ENCODE measurements at places on chromosomes 11 and 22.

- no peak for DNase-seq
Observed at GRCh38 chr11:133659538-133660201, 127.4 kb upstream of the OPCML start.

GRCh38 chr11:29844701-29845379, 172.0 kb downstream of the KCNA4 start:
- peak; percentile 9 for DNase-seq

- peak; percentile 77 for DNase-seq
Observed at GRCh38 chr11:2186669-2187279, 15.2 kb upstream of the TH start.

DNA sequence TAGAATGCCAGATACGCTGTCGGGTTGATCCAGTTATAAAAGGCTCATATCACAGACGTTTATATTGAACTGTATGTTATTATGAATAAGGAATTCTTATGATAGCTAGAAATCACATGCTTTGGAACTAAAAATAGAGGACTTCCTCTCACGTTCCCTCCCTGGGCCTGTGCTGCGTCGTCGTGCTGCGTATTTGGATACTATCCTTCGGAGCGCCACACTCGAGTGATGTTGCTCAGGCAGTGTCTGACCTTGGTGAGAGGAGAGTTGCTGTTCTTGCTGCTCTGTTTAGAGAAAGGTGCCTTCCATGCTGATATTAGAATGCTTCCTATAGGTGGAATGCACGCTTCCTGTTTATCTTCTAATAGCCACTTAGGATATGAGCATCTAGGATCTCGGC, 20.2 kb upstream of the ST14 start:
- no peak for DNase-seq

- no peak for DNase-seq
Observed at GRCh38 chr22:33023153-33023827, 34.9 kb downstream of the SYN3 start.

GRCh38 chr11:116917632-116918031, 80.2 kb upstream of the APOA1 start:
- no peak for DNase-seq

GRCh38 chr11:103532133-103532788, 423.0 kb downstream of the DYNC2H1 start:
- no peak for DNase-seq

GRCh38 chr11:100682247-100682969, 4.7 kb upstream of the ARHGAP42 start:
- peak; percentile 72 for DNase-seq

DNA sequence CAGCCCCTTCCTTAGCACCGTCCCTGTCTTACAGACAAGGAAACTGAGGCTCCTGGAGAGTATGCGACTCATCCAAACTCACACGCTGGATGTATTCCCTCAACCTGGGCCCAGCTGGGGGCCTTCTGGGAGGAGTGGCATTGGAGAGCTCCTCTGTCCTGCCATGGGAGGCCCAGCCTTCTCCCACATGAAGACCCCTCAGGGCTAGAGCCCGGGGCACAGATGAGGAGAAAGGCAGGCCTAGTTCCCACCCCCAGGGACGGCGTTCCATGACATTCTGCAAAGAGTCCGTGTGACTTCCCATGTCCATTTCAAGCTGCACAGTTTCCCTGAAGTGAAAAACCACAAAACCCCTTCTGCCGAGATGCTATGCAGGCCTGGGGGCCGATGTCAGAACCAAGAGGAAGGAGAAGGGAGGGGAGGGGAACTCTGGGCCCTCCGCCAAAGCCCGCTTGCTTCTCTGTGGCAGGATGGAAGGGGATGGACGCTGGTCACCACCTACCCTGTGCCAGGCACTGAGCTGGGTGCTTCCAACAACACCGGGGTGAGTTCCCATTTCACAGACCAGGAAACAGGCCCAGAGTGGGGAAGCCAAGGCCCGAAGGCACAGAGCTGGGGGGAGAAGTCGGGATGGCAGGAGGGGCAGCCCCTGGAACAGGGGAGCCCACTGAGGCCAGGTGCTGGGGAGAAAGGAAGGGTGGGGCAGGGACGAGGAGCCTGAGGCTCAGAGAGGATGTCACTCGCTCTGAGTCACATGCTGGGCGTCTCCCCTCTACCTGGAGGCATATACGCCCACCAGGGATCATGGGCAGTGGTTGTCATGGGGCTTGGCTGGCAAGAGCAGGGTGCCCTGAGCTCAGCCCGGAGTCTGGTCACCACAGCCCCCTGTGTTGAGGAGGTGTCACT, 15.7 kb downstream of the RAC2 start:
- no peak for DNase-seq

- DNase-seq, result peak; percentile 77
Observed at GRCh38 chr22:38824585-38824984, 19.2 kb downstream of the NPTXR start.

DNA sequence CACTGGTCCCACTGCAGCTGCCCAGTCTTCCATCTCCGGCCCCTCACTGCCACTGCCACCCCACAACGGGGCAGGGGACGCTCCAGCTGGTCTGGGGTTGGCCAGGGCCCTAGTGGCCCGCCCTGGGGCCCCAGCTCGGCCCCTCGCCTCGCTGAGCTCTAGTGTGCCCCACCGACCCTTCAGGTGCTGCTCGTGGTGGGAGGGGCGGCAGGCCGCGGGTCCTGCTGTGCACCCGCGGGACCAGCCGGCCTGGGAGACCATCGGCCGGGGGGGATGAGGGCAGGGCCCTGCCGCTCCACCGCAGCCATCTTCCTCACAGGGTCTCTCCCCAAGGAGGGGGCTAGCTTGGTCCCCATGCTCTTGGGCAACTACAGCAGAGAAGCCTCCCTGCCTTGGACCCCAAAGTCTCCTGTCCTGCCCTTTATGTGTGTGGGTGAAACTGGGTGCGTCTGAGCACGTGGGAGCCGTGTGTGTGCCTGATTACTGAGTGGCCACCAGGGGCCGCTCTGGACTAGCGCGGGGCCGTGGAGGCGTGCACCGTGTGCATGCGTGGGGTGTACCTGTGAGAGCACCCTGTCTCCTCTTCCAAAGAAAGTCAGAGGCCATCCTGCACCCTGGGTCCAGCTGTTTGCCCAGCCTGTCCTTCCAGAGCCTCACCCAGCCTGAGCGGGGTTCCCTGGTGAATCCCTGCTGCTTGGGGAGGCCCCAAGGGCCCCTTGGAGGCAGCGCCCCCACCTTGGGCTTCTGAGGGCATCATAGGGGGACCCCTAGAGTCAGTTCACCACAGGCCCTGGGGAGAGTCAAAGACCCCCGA, 6.0 kb upstream of the ACR start:
- peak; percentile 52 for DNase-seq

GRCh38 chr11:116829525-116830183, at the start of gene APOC3:
Gene APOC3 (plus strand): TSS chr11:116829907. CDS start chr11:116830583, 676 bp downstream.
- DNase-seq, result no peak

DNA sequence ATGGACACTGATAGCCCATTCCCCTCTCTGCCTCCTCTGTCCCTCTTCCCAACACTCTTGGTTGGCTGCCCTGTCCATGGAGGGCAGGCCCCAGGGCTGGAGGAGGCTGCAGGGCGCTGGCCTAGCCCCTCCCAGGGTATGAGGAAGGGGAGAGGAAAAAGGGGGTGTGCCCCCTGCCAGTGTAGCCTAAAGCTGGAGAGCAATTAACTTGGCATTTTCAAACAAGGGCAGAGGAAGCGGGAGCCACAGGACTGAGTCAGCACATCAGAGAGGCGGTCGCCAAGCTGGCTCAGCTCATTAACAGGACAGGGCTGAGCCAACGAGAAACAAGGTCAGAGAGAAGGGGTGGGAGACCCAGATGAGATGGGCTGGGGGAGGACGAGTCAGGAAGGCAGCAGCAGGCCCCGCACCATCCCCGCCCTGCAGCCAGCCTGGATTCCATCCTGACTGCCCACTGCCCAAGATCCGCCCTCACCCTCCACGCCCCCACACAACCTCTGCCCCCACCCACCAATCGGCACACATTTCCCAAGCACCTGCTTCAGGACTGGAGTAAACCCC, 76.3 kb downstream of the BUD13 start:
- DNase-seq, result no peak

- peak; percentile 70 for DNase-seq
Observed at GRCh38 chr11:62370743-62371440, 33.6 kb downstream of the ASRGL1 start.

- DNase-seq, result no peak
Observed at GRCh38 chr11:126855536-126855935, 145.0 kb downstream of the KIRREL3 start.

DNA sequence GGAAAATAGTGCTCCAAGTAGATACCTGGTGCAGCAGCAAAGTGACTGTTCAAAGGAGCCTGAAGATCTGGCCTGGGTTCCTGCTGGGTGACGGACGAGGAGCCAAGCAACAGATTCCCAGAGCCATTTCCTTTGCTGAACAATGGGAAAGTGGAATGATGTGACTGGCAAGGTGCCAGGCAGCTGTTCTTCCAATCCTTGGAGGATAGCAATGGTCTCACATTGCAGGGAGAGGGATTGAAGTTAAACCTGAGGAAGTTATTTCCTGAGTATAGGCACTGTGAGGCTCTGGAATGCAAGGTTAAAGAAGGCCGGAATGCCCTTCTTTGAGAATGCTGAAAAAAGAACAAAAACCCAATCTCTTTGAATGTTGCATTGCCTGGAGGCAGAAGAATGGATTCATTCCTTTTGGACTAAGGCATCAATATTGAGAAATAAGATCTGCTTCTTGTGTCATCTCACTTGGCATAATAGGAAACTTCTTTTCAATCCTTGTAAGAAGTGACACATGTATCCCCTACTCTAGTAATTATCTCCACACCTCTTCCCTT, 223.8 kb downstream of the BLID start:
- no peak for DNase-seq

GRCh38 chr11:72436661-72437060, 2.3 kb upstream of the CLPB start:
- DNase-seq, result no peak

DNA sequence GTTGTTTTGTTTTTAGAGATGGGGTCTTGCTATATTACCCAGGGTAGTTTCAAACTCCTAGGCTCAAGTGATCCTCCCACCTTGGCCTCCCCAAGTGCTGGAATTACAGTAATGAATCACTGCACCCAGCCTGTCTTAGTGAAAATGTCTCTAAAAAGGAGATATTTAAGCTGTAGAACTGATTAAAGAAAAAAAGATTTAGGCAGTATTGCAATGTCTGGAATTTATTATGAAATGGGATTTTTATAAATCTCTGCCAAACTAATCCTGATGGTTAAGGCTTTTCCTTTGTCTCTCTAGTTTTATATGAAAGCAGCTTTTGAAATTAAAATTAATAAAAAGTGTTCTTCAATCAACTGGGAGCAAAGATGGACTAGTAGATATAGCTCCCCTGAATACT, 2.1 kb downstream of the PLAAT3 start:
- no peak for DNase-seq

GRCh38 chr11:40403321-40403720, 1056.1 kb downstream of the LRRC4C start:
- no peak for DNase-seq

GRCh38 chr11:6574816-6575715, 28.4 kb downstream of the RRP8 start:
- no peak for DNase-seq

DNA sequence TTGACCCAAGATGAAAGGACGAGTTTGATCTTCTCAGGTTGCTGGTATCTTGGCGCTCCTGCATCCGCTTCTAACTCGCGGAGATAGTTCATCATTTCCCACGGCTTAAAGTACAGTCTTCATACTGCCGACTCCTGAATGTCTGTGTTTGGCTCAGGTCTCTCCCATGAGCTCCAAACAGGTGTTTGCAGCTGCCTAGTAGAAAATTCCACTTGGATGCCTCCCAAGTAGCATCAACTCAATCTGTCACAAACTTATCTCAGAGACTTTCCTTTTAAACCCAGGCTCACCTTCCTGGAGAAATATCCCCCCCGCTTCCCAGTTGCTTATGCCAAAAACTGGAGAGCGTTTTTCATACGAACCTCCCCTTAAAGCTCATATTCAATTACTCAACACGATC, 986.5 kb downstream of the TBC1D22A start:
- DNase-seq, result no peak

- DNase-seq, result no peak
Observed at GRCh38 chr11:125464270-125464662, 31.8 kb downstream of the FEZ1 start.

Measured in HT-29 (cell line).